Pulmonary artery endothelial cell (primary cell): ENCODE measurements at places on chromosomes 12 and 14.

- no peak for DNase-seq
These were observed 7.2 kb downstream of the TMEM19 start for GRCh38 chr12:71693126-71693525.

DNA sequence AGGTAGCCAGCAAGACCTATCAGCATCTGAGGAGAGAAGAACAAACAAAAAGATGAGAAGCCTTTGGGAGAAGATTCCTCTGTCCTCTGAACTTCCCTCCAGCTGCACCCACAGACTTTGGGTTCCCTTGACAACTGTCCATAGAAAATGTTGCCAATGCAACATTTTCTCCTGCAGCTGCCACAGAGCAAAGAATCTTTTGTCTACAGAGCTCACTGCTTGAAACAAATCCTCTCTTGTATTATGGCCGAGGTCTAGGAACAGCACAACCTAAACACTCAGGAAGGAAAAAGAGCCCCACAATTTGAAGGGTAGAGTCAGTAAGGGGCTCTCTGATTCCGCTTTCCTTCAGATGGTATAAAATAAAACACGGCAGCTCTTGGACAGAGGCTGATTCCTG is 14.3 kb downstream of the POMT2 start:
- DNase-seq, result no peak

GRCh38 chr12:1220127-1221092 is 229.4 kb downstream of the ERC1 start:
- DNase-seq, result no peak

- DNase-seq, result no peak
These were observed 19.1 kb upstream of the SLC17A8 start for GRCh38 chr12:100337727-100338126.

DNA sequence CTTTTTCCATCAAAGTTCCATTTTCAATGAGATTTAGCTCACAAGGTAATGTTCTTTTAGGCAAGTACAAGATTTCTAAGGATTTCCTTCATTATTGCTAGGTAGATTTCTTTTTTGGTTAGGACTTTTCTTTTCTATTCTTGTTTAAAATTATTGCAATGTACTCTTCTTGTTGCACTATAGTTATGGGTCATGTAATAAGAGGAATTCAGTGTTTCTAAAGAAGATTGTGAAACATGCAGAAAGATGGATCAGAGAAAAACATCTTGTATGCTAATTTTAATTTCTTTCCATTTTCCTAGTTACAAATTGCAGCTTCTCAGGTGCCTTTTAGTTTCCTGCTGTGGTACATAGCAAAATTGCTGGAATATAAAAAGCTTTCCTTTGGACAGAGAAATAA is 56.1 kb downstream of the BTG1 start:
- no peak for DNase-seq

GRCh38 chr12:60494244-60494643 is 898.4 kb downstream of the SLC16A7 start:
- DNase-seq, result no peak

DNA sequence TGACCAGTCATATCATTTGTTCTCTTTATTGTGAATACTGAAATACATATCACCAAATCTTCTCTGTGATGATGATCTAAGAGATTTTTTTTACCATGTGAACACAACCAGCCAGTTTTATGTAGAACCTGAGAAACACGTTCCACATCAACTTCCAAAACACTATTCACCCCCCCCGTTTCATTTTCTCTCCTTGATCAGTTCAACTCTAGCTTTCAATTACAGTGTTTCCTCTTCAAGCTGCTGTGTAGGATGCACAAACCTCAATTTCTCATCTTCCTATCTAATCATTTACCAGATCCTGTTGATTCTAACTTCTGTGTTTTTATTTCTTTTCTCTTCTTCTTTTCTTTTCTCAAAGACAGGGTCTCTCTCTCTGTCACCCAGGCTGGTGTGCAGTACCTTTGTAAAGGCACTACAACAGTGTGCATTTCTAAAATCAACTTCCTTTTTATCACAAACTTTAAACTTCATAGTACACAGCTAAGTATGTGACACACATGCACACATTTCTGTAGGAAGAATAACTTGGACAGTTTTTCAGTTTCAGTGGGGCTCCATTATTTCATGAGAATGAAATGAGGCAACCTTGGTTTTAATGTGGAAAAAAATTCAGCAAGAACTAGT is 149.9 kb upstream of the FBXO33 start:
- DNase-seq, result no peak

GRCh38 chr14:82779301-82779700 is 1245.6 kb upstream of the SEL1L start:
- DNase-seq, result no peak

- no peak for DNase-seq
These were observed 1.4 kb downstream of the C12orf56 start for GRCh38 chr12:64389154-64389553.

DNA sequence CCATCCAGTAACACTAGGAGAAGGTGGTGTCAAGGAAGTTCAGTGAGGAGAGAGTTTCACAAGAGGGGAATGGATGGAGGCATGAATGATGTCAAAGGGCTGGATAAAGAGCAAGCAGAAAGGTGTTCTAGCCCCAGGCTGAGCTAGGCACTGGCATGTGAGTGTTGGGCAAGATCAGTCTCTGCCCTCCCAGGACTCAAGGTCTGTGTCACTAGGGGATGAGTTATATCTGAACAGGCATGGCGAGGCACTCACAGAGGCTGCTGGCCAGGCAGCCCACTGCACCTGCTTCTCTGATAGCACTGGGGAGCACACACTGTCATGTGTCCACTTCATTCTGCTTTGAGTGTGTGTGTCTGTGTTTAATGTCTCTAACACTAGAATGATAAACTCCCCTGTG is 903.8 kb downstream of the BCL11B start:
- no peak for DNase-seq

GRCh38 chr12:89225808-89226411 is 126.4 kb downstream of the DUSP6 start:
- peak; percentile 35 for DNase-seq

DNA sequence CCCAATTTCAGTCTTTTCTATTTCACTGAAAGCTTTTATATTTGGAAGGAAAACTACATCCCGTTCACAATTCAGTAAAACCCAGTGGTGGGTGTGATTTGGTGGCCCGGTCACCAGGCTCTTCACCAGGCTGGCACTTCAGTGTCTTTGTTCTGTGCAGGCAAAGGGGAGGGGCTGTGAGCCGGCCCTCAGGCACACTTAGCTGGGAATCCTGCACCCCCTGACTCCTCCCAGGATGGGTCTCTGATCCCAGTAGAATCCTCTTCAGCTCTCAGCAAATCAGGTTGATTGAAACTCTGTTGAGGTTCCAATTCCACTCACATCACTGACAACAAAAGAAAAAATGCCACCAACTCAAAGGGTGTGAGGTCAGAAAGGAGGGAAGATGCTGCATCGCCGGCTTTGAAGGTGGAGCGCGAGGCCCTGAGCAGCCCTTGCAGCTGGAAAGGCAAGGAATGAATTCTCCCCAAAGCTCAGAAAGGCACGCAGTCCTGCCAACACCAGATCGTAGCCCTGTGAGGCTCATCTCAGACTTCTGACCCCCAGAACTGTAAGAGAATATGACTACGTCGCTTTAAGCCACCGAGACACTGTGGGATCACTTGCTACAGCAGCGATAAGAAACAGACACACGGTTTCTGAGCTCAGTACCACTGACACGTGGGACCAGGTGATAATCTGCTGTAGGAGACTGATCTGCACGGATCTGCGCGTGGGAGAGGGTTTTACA is 166.6 kb downstream of the PIWIL1 start:
- DNase-seq, result no peak

DNA sequence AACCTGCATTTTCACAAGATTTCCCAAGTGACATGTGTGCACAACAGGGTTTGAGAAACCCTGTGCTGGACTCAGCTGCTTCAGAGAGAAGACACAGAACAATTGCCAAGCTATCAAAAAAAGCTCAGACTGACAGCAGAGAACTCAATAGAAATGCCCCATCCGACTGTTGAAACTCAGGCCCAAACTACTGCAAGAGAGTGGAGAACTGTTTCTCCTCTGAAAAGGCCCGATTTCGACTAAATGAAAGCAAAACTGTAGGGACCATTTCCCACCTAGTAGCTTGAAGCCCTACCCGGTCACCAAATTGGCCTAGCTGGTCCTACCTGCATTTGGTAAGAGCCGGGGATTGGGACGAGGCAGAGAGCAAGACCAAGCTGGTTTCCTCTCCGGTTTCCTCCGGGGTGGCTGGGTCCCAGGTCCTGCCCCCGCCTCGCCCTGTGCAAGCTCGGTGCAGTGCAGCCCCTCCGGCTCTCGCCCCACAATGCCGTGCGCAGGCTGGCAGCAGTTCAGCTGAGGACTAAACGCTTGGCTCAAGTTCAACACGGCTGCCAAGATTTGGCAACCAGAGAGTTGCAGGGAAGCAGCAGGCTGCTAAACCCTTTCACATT is 1180.6 kb downstream of the VRK1 start:
- no peak for DNase-seq
